ENCODE measurements at places on chromosomes 6 and 20. TPM values are rescaled to one million over a fixed set of nuclear protein-coding genes. Genes with fewer than 3 reads are reported as not detected.

DNA sequence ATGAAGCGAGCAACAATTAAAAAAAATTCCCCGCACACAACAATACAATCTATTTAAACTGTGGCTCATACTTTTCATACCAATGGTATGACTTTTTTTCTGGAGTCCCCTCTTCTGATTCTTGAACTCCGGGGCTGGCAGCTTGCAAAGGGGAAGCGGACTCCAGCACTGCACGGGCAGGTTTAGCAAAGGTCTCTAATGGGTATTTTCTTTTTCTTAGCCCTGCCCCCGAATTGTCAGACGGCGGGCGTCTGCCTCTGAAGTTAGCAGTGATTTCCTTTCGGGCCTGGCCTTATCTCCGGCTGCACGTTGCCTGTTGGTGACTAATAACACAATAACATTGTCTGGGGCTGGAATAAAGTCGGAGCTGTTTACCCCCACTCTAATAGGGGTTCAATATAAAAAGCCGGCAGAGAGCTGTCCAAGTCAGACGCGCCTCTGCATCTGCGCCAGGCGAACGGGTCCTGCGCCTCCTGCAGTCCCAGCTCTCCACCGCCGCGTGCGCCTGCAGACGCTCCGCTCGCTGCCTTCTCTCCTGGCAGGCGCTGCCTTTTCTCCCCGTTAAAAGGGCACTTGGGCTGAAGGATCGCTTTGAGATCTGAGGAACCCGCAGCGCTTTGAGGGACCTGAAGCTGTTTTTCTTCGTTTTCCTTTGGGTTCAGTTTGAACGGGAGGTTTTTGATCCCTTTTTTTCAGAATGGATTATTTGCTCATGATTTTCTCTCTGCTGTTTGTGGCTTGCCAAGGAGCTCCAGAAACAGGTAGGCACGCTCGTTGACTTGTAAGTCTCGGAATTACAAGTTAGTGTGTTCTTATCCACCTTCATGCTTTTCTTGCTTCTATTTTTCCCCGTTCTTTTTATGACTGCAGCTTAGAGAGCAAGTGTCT, at the start of gene EDN1:
Gene EDN1 (plus strand): TSS at position 429 of the 888 bp plus-strand sequence. CDS start 269 bp downstream, at position 698.
- no peak within 1 kb of the TSS for H3K27ac ChIP-seq
- peak within 1 kb of the TSS; percentile 79 for H3K4me3 ChIP-seq
- peaks cover 21% of the 10 kb centered on the region for H3K4me1 ChIP-seq
- no peaks in the 10 kb centered on the region for H3K36me3 ChIP-seq

GRCh38 chr20:61253264-61253639, 1.2 kb downstream of the CDH4 start:
- no peak overlapping the region for H3K4me3 ChIP-seq
- no peak for DNase-seq
- no peaks in the 10 kb centered on the region for H3K4me1 ChIP-seq
- no peaks in the 10 kb centered on the region for H3K36me3 ChIP-seq
- H3K27ac ChIP-seq, result no peak overlapping the region
- peaks cover 46% of the 10 kb centered on the region for H3K27me3 ChIP-seq

GRCh38 chr6:1310628-1311399, 1.1 kb upstream of the FOXQ1 start:
- H3K36me3 ChIP-seq, result no peaks in the 10 kb centered on the region
- peaks cover 73% of the 10 kb centered on the region for H3K27me3 ChIP-seq
- H3K4me1 ChIP-seq, result peaks cover 9% of the 10 kb centered on the region
- peak overlapping the region; percentile 67 for H3K4me3 ChIP-seq
- no peak for DNase-seq

The DEFB126 gene
- total RNA-seq, result not detected

All from activated T-helper 2 cell treated with anti-CD3 and anti-CD28 coated beads, Interferon-gamma antibody, Interleukin-2, Interleukin-4, amounts not matched to agents 10 μg/mL and 5 μg/mL and 100 μg/mL, durations not matched to agents 14 hours and 24 hours and 36 hours (primary cell).